Fibroblast of the aortic adventitia (primary cell): ENCODE measurements at places on chromosomes 13 and 19. TPM values are rescaled to one million over a fixed set of nuclear protein-coding genes. Genes with fewer than 3 reads are reported as not detected.

ZNF382 gene
- total RNA-seq = 4.6 and 17.7 TPM in 2 replicates

LACC1 gene
- total RNA-seq = 22.9 and 32.9 TPM in 2 replicates

MATK gene
- total RNA-seq = not detected in 2 replicates

ZNF98 gene
- not detected in 2 replicates for total RNA-seq

SYT5 gene
- total RNA-seq = 0.45 TPM in 1 of 2 replicates, not detected in the other

SHANK1 gene
- 2.6 and 4.2 TPM in 2 replicates for total RNA-seq

ZSCAN1 gene
- total RNA-seq = not detected in 2 replicates

ARID3A gene
- 3.7 and 11.2 TPM in 2 replicates for total RNA-seq

YJEFN3 gene
- 0.45 and 1.4 TPM in 2 replicates for total RNA-seq

SLC35E1 gene
- 30.4 and 32.0 TPM in 2 replicates for total RNA-seq

EDNRB gene
- total RNA-seq = 1.3 and 23.3 TPM in 2 replicates

ARRDC2 gene
- total RNA-seq = 4.2 and 8.0 TPM in 2 replicates

CASP14 gene
- total RNA-seq = not detected in 2 replicates

NRTN gene
- 0.09 TPM in 1 of 2 replicates, not detected in the other for total RNA-seq

ZNF440 gene
- total RNA-seq = 6.6 and 12.7 TPM in 2 replicates

RAVER1 gene
- total RNA-seq = 6.5 and 12.0 TPM in 2 replicates

CUL4A gene
- 58.1 and 114 TPM in 2 replicates for total RNA-seq

LGALS4 gene
- total RNA-seq = 0.82 TPM in 1 of 2 replicates, not detected in the other

TNFSF9 gene
- 1.7 and 2.6 TPM in 2 replicates for total RNA-seq

ZFR2 gene
- not detected in 2 replicates for total RNA-seq

DACH1 gene
- 0.08 and 0.09 TPM in 2 replicates for total RNA-seq

ZNF428 gene
- 14.0 and 34.8 TPM in 2 replicates for total RNA-seq

KLK12 gene
- total RNA-seq = not detected in 2 replicates

ZNF221 gene
- total RNA-seq = 4.9 and 8.7 TPM in 2 replicates

KCNJ14 gene
- 0.54 and 1.3 TPM in 2 replicates for total RNA-seq

SMIM7 gene
- total RNA-seq = 85.2 and 122 TPM in 2 replicates

CYSLTR2 gene
- total RNA-seq = not detected in 2 replicates

PCP2 gene
- not detected in 2 replicates for total RNA-seq

MADCAM1 gene
- 0.16 and 0.18 TPM in 2 replicates for total RNA-seq

C19orf33 gene
- 0.45 and 1.7 TPM in 2 replicates for total RNA-seq
